ENCODE measurements at places on chromosomes 7 and 10.

DNA sequence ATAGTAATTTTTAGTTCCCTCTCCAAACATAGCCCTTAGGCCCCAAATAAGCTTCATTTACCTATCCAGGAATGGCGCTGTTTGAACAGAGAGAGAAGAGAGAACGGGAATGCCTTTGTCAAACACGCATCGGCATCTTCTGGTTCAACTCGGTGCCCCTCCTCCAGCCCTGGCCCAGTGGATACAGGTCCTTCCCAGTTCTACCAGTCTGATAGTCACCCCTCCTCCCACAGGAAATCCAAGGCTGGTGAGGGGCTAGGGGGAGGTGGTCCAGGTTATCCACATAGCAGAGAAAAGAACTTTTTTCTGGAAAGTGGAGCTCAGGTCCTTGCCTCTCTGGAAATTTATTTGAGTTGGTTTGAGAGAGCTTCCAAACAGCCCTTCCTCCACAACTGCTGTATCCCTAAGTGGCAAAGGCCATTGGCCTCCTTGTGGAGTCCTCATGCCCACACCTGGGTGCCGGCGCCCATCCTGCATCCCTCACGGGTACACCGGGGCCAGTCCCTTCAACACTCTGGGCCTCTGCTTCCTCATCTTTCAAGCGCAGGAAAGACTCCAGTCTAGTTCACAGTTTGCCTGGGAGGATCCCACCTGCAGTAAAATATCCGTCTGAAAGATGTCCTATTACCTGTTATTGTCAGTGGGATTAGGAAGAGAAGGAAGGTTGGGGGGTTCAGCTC lies 287.4 kb downstream of the CELF2 start:
- DNase-seq, result no peak

- no peak for DNase-seq
Observed at GRCh38 chr7:50203521-50203920, 101.0 kb upstream of the IKZF1 start.

DNA sequence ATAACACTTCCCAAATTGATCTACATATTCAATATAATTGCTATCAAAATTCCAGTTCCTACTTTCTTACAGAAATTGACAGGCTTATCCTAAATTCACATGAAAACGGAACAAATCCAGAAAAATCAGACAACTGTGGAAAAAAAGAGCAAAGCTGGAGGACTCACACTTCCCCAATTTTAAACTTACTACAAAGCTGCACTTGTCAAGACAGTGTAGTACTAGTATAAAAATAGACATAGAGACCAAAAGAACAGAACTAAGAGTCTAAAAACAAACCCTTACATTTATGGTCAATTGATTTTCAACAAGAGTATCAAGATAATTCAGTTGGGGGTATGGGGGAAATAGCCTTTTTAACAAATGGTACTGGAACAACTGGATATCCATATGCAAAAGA lies 27.5 kb downstream of the LMBR1 start:
- DNase-seq, result no peak

DNA sequence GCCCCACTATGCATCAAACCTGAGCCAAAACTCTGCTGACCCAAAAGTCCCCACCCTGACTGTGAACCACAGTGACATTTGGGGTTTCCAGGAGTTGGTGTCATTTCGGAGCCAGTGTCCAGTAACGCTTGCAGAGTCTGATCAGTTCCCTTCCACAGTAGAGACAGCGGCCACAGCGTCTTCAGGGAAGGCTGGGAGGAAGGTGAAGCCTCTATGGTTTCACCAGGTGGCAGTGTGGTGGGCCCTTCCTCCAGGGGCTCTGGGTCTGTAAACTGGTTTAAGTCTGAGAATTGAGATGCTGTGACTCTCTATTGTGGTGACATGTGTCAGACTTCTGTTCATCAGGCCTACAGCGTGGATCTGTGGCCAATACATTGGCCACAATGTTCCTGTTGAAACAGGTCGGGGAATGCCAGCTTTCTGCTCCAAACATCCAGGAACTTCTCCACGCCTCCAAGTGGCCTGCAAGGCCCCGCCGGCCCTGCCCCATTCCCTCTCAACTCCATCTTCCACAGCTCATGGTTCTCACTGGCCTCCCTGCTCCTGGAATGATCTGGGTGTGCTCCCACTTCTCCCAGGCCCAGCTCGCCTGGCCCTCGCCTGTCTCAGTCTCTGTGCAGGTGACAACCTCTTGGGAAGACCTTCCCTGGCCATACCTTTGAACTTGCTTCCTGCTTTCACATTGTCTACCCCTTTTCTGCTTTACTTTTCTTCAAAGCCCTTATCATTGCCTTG lies 124.5 kb upstream of the FAM20C start:
- DNase-seq, result peak; percentile 29

DNA sequence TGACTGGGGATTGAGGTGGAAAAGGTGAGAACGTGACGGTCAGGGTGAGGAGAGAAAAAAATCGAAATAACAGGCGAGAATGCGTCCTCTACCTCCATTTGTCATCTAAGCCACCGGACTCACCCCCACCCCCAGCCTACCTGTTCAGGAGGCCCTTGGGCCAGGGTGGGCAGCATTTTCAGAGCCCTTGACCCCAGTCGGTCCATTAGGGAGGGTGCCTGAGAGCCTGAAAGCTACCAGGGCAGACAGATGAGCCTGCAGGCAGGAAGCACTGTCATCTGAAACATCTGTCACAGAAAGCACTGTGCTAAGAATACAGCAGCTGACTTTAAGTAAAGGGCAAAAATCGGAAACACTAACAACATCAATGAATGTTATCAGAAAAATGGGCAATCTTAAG lies 47.0 kb downstream of the MAD1L1 start:
- DNase-seq, result no peak

GRCh38 chr10:59654007-59654406 lies 55.6 kb downstream of the SLC16A9 start:
- DNase-seq, result no peak

- DNase-seq, result no peak
Observed at GRCh38 chr7:120837599-120837998, 20.3 kb downstream of the TSPAN12 start.

GRCh38 chr10:121910673-121911420 lies 17.0 kb downstream of the ATE1 start:
- peak; percentile 81 for DNase-seq

DNA sequence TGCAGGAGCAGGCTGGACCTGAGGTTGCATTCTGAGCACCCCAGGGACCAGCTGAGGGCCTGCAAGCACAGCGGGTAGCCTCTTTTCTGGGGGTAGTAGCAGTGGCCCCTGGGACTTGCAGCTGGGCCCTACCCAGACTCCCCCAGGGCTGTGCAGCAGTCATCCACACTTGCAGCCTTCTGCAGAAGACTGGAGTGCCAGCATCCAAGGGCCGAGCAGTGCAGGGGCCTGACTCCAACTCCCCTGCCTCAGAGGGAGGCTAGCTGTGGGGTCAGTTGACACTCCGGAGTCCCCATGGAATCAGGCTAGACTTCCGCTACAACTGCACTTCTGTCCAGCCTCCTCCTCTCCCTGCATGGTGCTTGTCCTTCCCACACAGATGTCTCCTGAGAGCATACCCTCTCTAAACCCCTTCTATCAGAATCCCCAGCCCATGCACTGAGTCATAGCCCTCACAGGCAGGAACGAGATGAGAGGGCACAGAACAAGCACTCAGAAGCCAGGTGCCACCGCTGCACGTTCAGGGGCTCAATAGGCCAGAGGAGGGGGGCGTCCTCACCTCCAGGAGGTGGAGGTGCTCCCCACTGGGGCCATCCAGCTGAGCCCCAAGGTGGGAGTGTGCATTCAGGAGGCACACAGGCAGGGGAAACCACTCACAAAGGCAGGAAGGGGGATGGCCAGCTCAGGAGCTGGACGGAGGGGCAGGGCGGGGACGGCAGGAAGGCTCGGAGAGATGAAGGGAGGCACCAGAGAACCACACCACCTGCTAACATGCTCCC lies 7.5 kb downstream of the RASGEF1A start:
- no peak for DNase-seq

GRCh38 chr10:33271969-33272583 lies 62.4 kb downstream of the NRP1 start:
- DNase-seq, result no peak

DNA sequence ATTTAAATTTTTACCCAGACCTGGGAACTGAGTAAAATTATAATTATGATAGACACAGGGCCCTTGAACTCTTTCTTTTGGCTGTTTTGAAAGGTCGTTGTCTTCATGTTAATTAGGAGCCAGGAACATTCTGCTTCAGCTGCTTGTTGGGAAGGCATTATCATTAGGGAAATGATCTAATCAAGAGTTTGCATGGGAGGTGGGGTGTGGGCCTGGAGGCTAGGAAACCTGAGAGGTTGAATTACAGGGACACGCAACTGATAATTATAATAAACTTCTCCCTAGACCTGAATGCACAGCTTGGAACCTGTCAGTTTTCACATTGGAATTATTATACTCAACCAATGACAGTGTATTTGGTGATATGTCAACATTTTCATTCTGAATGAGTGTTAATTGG lies 237.7 kb downstream of the CACNB2 start:
- no peak for DNase-seq

DNA sequence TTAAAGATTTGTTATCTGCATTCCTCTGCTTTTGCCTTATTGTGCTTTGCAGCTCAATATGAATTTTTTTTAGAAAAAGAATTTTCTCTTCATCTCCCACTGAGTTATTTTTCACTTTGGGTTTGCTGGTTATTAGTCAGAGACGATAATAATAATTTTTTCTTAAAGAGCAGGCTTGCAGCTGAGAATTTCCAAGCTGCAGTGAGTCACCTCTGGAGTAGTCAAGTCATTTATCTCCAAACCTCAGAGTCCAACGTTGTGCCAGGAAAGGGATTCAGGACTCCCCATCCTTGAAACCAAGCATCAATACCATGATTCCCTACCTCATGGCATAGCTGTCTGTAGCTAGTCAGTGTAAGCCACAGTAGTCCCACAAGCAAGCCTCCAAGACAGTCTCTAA lies 15.2 kb upstream of the EGR2 start:
- DNase-seq, result peak; percentile 75

DNA sequence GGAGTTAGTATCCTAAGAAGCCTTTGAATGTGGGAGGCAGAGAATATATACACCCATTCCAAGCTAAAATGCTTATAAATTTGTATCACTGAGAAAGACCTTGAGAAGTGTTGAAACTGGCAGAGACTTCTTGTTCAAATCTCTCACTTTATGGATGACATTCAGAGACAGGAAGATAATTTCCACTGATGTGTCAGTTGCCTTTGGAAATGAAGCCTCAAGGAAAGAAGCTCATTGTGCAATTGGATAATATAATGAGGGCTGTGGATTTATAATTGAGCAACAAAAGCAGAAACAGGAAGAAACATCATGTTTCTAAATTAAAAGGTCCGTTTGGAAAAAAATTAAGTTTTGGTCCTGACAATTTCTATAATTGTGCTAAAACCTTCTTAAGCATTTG lies 789.9 kb upstream of the IGFBP3 start:
- DNase-seq, result no peak

DNA sequence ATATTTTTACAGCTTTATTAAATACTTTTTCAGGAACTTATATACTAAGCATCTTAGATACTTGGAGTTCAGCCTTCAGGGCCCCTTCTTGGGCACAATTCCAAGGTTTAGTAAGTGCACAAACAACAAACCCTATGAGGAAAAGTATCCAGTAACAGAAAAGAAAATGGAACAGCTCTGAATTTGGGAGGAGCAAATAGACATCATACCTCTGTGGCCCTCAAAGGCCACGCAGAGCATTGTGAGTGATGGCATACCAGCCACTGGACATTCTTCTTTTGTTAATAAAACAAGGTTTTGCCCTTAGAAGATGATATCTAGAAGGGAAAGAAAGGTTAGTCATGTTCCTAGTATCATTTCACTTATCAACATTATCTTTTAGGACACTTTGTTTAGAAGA lies 46.0 kb downstream of the ST7 start:
- peak; percentile 71 for DNase-seq

DNA sequence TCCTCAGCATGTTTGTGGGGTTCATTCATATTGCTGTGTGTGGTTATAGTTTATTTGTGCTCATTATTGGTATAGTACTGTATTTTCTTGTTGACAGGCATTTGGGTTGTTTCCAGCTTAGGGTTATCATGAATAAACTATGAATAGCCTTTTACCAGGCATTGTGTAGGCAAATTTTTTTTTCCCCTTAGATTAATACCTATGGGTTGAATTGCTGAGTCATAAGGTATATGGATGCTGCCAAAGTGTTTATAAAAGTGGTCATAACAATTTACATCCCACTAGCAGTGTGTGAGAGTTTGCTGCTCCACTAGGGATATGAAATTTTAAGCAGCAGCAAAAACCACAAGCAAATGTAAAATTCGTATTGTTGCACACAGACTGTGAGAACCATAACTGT lies 175.0 kb downstream of the PLPP4 start:
- DNase-seq, result no peak

GRCh38 chr7:148084138-148084537 lies 506.4 kb upstream of the C7orf33 start:
- peak; percentile 19 for DNase-seq

- DNase-seq, result peak; percentile 35
Observed at GRCh38 chr10:13953371-13953770, 366.6 kb downstream of the PRPF18 start.

DNA sequence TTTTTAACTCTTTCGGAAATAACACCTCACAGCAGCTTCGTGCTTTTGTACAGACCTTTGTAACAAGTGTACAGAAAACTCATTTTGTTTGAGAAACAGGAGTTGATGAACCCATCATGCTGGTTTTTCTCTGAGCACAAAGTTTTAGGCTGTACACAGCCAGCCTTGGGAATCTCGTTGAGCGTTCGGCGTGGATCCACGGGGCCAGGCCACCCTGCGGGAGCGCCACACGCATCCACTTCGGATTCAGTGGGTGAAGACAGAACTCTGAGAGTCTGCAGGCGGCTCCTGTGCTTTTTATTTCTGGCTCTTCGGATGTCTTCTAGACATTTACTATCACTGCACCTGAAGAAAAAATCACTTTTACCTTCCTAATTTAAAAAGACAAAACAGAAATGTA lies 131.2 kb downstream of the SMURF1 start:
- no peak for DNase-seq

DNA sequence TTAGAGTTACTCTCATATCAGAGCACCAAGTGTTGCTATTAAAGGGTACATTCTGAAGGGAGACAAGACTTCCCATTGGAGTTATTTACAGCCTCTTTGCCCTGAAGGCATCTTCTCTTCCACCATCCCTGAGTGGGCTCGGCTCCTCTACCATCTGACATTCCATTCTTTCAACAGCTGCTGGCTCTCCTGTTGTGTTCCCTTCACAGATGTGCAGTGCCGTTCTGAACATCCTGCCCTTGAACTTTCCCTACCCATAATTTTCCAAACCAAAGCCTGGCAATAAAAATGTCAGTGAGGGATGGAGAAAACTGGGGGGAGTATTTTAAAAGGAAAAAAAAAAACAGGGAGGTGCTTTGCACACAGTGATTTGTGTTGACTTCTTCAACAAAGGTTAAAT lies 392.9 kb downstream of the KCNMA1 start:
- no peak for DNase-seq

GRCh38 chr10:11111490-11111889 lies 93.8 kb downstream of the CELF2 start:
- DNase-seq, result no peak

- no peak for DNase-seq
Observed at GRCh38 chr10:133104963-133105640, 17.4 kb downstream of the ADGRA1 start.

- no peak for DNase-seq
Observed at GRCh38 chr7:157832006-157832405, 495.2 kb downstream of the DNAJB6 start.

All from IMR-90 (cell line).